ENCODE measurements at places on chromosomes 3 and 15.

- DNase-seq, result no peak
These were observed 862.6 kb downstream of the AGBL1 start for GRCh38 chr15:86942285-86942684.

DNA sequence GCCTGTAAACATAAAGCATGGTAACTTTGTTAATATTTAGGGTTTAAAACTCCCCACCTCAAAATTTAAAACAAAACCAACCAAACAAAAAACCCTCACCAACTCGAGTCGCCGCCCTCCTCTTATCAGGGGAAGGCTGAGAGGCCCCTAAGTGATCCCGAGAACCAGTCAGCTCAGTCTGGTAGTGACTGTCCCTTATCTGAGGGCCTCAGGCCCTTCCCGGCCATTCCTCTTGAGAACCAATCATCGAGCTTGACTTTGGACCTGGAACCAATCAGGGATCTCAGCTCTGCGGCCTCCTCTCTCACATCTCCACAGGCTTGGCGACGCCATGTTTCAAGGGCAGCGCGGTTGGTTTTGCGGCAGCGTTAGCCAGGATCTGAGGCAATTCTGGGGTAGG is at the start of gene TERB2:
TSS of gene TERB2 (plus strand) at position 300 of the 400 bp plus-strand sequence. CDS start at position 332, 32 bp downstream.
- no peak for DNase-seq

DNA sequence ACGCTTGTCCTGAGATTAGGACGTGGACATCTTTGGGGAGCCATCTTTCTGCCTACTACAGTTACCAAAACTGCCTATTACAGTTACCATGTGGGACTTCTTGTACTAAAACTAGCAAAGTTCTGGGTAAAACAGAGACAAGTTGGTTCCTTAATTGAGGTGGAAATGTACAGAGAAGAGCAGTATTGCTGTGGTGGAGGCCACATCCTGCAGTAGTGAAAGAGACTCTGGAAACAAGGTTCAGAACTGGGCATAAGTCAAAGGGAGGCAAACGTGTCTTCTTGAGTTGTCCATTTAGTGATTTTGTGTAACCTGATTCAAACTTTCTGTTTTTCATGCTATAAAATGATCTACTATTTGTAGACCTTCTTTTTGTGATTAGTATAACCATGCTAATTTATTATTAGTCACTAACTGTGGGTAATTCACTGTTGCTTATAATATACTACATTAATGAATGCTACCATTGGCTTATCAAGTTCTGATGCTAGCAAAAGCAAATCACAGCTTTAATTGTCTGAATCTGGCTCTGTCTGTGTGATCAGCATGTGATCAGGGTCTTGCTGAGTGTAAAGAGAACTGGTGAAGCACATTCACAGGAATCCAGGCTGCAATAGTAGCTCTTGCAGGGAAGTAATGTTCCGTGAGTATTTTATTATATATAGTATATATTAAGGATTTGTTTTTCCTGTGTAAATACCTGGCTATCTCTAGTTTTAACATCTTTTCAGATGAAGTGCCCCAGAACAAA is 207.9 kb upstream of the GAP43 start:
- DNase-seq, result no peak

DNA sequence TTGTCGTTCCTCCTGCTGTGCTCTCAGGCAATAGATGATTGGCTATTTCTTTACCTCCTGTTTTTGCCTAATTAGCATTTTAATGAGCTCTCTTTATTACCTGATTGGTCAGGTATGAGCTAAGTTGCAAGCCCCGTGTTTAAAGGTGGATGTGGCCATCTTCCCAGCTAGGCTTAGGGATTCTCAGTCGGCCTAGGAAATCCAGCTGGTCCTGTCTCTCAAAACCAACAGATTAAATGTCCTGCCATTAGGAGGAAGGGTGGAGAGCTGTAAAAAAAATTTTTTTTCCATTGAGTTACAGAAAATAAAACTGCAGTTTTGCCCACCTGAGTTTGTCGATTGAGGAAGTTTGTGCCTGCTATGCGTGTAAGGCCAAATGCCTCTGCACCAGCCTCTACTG is 5.4 kb upstream of the ACSBG1 start:
- DNase-seq, result no peak

DNA sequence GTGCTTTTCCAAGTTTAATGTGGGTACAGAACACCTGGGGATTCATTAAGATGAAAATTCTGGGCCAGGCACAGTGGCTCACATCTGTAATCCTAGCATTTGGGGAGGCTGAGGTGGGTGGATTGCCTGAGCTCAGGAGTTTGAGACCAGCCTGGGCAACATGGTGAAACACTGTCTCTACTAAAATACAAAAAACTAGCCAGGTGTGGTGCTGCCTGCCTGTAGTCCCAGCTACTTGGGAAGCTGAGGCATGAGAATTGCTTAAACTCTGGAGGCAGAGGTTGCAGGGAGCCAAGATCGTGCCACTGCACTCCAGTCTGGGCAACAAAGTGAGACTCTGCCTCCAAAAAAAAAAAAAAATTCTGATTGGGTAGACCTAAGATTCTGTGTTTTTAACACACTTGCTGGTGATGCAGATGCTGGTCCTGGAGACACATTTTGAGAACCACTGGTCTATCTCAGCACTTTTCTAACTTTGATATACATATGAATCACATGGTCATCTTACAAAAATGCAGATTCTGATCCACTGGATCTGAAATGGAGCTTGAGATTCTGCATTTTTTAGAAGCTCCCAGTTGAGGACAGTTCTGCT is 223.8 kb upstream of the SATB1 start:
- DNase-seq, result no peak

DNA sequence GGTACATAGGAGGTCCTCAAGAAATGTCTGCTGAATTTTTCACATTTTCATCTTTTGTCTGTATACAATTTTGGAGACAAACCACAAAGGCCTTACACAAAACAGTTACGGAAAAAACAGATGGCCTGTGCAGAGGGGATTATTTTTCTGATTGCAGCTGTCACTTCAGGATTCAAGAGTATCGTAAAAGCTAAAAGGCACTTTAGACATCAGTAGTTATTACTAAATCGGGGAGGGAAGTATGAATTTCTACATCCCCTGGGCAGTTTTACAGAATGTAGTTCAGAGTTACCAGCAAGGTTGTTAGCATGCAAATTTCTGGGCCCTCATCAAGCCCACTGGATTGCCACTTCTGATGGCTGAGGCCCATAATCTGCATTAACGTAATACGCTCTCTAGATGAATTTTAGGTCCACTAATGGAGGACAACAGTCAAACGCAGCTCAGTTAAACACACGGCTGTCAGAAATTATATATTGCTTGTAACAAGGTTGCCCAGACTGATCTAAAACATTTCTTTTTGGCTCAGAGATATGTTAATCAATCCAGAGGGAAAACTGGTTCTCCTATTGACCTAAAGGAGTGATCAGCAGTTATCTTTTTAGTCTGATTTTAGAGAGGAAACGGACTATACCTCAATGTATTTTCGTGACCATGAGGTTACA is 1.1 kb downstream of the RIOX2 start:
- no peak for DNase-seq

DNA sequence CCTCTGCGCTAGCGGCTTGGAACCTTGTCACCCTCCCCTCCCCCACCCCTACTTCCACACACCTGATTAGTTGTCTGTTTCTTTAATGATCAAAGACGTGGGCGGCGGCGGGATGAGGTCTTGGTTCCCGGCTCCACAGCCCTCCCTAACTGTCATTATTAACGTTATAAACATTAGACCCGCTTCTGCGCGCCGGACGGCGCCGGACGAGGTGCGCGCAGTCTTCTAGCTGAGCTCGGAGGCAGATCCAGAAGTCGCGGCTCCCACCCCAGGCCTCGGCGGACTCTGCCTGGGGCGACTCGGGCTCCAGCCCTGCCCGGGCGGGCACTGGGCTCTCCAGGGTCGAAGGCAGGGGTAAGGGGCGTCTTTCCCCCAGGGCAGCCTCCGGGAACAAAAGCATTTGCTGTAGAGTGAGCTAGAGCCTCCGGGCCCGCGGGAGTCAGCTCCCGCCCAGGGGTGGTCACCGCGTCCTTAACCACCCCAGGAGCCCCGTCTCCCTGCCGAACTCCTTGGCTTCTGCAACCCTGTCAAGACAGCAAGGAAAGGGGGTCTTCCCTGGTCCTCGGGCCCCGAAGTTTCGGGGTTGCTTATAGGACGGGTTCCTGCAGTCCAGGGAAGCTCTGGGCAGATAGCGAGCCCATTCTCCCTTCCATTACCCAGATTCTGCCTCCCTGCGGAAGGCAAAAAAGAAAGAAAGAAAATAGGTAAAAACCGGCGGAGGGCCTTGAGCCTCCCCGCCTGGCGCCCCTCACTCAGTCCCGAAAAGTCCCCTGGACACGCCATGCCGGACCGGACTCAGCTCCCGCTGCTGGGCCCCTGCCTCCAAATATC is 2.2 kb upstream of the ISLR2 start:
- no peak for DNase-seq

DNA sequence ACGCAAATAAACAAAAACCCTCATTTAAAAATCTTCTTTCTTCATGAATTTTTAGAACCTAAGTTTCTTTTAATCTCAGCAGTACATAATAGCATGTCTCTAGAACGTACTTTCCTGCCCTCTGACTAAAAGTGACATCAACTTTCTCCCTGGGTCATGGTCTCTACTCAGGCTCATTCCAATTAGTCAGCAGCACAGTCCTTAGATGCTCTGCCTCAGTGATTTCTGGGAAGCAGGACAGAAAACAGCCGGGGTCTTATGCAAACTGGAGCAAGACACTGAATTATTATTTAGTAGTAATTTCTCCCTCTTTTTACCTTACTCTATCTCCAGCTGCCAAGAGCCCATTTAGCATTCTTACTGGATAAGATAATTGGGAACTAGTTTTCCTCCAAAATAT is 365.2 kb downstream of the TUSC7 start:
- peak; percentile 31 for DNase-seq

GRCh38 chr3:196662711-196663571 is 23.4 kb downstream of the NRROS start:
- DNase-seq, result no peak

DNA sequence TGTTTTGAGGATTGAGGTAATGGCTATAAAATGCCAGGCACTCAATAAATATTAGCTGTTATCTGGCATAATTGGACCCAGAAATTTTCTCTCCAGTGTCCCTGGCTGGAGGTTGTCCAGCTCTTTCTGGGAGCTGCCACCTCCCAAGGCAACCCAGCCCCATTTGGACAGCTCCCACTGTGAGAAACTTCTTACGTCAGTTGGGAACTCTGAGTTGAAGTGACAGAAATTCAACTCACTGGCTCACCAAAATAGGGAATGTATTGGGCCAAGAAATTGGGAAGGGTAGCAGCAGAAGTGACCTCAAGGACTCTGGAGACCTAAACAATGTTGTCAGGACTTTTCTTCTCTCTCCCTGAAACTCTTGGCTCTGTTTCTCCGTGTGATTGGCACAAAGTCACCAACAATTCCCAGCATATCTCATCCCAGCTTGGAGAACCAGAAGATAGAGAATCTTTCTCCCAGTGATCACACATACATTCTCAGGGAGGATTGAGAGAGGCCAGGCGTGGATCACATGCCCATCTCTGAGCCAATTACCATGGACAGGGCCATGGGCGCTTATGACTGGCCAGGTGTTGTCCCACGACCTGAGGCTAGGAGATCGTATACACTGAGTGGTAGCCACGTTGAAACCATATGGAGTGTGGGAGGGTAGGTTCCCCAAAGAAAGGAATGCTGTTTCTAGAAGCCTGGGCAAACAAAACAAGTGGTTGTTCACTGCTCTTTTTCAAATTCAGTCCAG is 22.5 kb upstream of the HCN4 start:
- peak; percentile 29 for DNase-seq

DNA sequence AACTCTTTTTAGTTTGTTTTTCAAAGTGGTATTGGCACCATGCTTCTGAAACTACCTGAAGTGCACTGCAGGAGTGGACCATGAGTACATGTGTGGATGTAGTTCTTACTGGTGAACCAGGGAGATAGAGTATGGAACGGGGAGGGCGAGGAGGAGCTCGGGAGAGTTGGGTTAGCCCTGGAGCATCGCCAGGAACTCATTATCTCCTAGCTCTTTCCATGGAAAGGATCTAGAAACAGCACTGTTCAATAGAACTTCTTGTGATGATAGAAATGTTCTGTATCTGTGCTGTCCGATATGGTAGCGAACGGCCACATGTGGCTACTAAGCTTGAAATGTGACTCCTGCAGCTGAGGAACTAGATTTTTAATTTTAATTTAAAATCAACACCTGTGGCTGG is 47.3 kb downstream of the VGLL4 start:
- no peak for DNase-seq

GRCh38 chr15:92900731-92901071 is 577 bp downstream of the CHD2 start:
- DNase-seq, result no peak

GRCh38 chr15:82044373-82045178 is 1.2 kb downstream of the MEX3B start:
- peak; percentile 29 for DNase-seq

DNA sequence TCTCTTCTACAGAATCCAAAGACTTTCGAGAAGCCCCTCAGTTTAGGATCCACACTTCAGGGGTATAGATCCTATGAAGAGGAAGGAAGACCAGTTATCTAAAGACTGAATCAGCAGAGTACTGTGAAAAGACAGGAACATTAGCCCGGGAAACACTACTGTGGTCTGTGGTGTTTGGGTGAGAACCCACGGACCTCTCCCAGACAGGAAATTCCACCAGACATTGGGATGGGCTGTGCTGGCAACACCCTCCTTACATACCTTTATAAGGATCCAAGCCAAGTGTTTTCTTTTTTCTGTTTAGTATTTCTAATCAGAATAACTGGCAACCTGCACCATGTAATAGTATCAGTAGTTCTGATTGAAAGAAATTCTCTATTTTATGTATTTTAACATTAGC is 14.1 kb downstream of the TMEM207 start:
- no peak for DNase-seq

GRCh38 chr3:173770011-173770410 is 372.5 kb downstream of the NLGN1 start:
- DNase-seq, result no peak

DNA sequence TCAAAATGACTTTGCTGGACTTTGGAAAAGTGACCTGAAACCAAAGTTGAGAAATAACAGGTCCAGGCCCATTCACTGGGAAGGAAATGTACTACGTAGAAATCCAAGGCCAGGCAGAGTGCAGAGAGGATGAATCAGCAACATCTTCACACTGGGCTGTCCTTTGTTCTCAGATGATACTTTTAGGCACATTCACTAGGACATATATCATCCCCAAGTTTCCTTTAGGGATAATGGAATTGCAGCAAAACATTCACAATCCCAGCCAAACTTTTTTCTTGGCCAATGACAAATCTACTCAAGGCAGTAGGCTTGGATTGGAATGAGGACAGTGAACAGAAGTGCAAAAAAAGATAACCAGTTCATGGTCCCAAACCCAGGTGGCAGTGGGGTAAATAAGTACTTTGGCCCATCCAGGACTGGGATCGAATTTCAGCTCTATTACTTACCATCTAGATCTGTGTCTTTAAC is 75.1 kb downstream of the CLDN11 start:
- peak; percentile 53 for DNase-seq

Measured in adrenal gland (tissue), 19 donors.